Thymus (tissue), 14 donors: ENCODE measurements at places on chromosomes 3 and 15. TPM values are rescaled to one million over a fixed set of nuclear protein-coding genes. Genes with fewer than 3 reads are reported as not detected.

PLA2G4D gene
- 0.28 TPM for total RNA-seq

GPD1L gene
- 6.8 TPM for total RNA-seq

ZNF774 gene
- total RNA-seq = 1.2 TPM

SH3GL3 gene
- total RNA-seq = 3.3 TPM

RBP2 gene
- total RNA-seq = 0.09 TPM

- DNase-seq = no peak
These were observed 550 bp downstream of the CCDC9B start for GRCh38 chr15:40340038-40340739.

- DNase-seq = no peak
These were observed 185.2 kb downstream of the RPLP1 start for GRCh38 chr15:69637818-69638217.

GRCh38 chr3:115487968-115488367 is 135.3 kb upstream of the GAP43 start:
- DNase-seq = no peak

DNA sequence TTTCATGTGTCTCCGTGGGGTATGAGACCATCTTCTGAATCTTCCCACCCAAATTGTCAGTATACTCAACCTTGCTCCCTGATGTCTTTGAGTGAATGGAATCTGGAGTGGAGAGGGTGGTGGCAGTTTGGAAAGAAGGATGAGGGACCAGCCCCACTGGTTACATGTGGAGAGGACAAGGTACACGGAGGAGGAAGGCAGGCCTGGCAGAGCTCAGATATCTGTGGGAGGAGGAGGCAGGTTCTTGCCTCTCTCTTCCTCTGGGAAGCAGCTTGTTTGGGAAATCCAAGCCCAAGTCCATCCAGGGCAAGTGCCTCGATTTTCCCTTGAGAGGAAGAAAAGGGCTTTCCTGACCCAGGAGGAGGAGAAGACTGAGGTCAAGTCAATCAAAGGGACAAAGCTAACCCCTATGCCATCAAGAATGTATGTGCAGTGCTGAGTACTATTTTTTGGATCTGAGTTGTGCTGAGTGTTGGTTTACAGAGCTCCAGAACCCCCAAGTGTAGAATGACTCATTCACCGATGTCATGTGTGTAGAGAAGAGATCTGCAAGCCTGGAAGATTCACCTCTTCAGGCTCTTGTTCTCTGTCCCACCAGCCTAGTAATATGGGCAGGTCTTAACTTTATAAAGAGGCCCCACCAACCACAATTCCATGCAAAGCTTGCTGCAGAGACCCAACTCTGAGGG is 19.8 kb upstream of the LOXL1 start:
- DNase-seq = no peak

- DNase-seq = no peak
These were observed 226.2 kb upstream of the TP63 start for GRCh38 chr3:189404797-189405484.

DNA sequence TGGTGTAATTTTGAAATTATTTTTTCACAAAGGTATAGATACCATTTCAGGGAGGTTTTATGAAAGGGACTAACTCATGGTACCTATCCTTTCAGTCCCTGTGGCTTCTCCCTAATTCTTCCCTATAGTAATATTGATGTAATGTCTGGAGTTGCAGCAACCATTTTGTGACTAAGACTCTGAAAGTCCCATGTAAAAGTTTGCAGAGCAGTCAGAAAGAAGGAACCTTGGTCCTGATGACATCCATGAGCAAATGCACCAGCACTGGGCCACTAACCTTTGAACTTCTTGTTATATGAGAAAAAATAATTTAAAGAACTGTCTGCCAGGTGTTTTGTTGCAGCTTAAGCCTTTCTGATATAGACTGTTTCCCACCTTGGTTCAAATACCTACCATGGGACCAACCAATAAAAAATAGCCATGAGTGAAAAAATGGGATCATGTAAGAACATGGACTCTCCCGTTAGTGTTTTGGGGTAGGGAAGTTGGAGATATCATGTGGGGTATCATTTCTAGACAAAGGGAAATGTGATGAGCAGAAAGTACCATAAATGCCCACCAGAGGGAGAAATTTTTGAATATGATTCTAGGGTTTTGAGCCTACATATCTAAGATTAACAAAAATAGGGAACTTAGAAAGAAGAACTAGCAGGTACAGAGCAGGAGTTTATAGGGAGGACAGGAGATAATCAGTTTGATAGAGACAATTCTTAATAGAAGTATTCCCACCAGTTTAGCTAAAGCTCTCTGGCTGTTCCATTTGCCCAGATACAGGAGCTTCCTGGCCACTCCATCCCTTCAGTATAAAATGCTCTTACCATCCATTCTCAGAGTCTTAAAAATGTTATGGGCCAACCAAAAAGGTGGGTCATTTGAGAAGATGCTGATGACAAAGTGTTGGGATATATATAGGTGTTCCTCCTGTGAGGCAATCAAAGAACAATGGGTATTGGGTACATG is 3.4 kb upstream of the CPOX start:
- peak; percentile 73 for DNase-seq

- no peak for DNase-seq
These were observed 10.2 kb downstream of the BDH1 start for GRCh38 chr3:197545571-197545970.

- DNase-seq = no peak
These were observed 8.6 kb downstream of the SLC6A1 start for GRCh38 chr3:11001020-11001657.

DNA sequence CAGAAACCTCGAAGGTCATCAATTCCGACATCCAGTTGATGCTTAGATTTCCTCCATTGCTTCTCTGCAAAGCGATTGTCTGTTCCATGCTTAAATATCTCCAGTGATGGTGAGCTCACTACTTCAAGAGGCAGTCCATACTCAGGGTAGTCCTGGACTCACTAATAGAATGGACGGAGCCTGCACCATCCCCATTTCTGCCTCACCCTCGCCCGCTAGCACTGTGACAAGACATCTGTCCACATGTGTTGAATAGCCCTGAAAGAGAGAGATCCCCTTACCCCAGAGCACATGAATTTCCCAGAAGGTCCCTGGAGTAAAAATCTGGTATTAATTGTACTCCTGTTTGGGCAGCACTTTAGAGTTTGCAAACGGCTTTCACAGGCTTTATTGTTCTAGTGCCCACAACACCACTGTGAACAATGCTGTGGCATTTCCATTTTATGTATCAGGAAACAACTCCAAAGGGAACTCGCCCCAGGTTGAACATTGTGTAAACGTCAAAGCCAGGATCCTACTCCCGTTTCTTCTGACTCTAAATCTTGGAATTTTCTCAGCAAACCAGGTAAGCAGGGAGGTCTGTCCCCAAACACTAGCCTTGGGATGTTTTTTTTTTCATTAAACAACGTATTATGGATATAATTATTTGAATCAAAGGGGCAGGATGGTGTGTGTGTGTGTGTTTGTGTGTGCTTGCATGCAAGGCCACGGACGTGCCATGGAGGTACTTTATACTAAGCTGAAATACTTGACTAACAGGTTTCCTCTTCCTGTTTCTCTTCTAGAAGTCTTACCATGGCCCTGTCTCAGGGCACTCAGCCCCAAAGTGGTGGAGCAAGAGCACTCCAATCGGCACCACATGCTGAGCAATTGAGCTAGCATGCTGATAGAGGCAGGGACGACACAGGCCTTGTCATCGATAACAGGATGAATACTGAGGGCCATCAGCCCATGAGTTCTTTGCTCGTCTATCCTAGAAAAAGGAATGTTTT is 198.3 kb downstream of the OPA1 start:
- DNase-seq = no peak

- DNase-seq = peak; percentile 22
These were observed 108.4 kb downstream of the PTPRG start for GRCh38 chr3:61669668-61670299.

DNA sequence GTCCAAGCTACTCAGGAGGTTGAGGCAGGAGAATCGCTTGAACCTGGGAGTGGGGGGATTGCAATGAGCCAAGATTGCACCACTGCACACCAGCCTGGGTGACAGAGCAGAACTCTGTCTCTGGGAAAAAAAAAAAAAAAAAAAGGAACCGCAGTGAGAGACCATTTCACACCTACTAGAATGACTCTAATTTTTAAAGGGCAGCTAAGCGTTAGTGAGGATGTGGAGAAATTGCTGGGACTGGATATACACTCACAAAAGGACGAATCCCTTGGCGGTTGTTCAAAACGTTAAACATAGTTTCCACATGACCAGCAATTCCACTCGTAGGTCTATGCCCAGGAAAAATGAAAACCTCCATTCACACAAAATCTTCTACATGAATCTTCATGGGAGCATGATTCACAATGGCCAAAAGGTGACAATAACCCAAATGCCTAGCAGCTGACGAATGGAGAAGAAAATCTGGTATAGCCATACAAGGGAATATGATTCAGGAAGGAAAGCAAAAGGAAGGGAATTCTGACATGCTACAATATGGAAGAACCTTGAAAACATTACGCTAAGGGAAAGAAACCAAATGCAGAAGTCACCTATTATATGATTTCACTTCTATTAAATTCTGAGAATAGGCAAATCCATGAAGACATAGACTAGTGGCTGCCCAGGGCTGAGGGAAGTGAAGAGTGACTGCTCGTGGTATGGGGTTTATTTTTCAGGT is 127.0 kb downstream of the CHSY1 start:
- no peak for DNase-seq

DNA sequence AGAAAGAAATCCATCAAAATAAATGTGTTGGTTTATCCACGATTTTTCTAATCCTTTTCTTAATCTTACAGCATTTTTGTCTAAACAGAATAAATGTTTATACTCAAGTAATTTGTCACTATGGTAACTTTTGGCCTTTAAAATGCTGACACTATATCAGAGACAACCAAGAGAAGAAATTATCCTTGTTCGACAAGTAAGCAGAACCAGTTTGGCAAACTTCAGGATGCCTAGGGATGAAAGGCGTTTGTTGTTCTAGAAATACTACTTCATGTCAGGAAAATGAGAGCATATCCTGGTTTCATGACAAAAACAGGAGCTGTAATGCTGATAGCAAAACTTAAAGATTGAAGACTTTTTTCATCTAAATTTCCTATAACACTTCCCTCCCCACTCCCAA is 308.0 kb upstream of the ATP11B start:
- DNase-seq = no peak

DNA sequence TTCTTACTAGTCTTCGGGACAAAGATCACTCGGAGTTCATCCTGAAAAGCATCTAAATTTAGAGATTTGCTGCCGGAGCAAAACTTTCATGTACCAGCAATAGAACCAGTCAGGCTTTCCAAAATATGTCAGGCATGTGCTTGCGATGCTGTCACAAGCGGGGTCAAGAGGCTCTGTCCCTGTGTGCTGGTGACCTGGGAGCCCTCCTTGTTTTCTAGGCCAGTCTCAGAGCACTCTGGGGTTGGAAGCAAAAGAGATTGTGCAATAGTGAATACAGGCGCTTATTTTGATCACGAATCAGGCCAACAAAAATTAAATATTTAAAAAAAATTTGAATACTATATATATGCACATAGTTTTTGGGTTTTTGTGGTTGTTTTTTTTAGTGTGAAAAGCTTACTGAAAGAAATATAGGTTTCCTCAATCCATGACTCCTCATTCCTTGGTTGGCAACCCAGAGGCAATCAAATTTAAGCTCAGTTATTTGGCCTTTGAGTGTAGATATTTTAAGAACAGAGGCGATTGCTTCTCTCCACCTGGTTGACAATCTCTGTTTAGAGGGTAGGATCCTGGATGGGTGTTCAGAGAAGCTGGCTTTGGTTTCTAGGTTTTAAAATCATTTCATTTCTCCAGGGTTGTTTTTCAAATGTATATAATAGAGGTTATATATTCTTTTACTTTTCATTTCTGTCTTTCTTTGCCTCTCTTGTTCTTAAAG is 8.4 kb upstream of the KLHL24 start:
- no peak for DNase-seq

DNA sequence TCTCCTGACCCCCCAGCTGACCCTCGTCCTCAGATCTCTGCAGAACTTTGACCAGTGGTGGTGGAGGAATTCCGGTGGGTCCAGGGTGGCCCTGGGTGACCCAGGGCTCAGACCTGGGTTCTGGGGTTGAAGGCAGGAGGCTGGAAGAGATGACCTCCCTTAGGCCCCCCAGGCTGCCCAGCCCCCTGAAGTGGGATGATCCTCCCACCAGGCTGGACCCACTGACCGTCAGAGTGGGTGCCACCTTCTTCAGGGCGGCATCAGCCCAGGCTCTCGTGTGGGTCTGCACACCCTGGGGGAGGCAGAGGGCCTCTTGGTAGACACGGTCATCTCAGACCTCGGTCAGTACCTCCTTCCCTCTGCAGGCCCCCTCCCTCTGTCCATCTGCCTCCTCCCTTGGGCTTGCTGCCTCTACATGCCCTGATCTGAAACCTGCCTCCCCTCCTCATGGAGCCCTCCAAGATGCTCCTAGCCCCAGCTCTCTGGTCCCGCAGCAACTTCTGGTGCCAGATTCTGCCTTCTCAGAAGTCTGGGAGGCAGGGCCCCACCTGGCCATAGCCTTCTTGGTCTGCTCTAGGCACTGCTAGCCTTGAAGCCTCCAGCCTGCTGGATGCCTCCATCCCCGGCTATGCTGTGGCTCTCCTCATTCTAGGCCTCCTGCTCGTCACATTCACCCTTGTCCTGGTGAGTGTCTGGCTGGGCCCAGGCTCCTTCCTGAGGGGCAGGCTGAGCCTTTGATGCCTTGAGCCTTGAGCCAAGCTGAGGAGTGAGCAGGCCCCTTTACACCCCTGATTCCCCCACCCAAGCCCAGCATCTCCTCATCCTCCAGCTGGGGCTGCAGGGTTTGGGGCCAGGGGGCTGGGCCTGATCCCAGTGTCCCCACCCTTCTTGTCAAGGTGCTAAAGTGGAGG is 49.1 kb upstream of the CSPG4 start:
- DNase-seq = no peak

DNA sequence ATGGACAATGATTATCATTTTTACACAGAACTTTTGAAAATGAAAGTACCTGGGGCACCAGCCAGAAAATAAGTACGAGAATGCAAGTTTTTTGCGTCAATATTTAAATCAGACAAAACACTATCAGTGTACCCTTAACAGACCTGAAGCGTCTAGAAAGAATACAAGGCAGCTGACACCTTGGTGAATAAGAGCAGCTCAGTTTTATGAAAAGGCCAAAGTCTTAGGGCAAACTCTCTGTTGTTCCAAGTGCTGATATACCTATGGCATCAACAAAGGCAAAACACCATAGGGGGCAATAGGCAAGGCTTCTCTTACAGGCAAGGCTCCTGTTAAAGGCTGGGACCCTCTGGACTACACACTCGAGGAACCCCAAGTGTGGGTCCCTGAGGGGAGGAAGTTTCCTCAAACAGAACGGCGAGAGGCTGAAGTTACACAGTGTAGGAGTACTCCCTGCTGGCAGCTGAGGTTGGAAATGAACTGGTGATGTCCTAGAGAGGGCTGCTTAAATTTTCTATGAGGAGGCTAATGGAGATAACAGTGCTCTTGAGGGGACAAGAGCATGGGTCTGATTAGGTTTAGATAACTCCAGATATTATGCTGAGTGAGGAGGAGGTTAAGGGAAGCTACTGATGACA is 291.0 kb downstream of the TIGIT start:
- DNase-seq = no peak
